NCI-H187 (cell line): ENCODE measurements at places on chromosomes 1 and 21.

DNA sequence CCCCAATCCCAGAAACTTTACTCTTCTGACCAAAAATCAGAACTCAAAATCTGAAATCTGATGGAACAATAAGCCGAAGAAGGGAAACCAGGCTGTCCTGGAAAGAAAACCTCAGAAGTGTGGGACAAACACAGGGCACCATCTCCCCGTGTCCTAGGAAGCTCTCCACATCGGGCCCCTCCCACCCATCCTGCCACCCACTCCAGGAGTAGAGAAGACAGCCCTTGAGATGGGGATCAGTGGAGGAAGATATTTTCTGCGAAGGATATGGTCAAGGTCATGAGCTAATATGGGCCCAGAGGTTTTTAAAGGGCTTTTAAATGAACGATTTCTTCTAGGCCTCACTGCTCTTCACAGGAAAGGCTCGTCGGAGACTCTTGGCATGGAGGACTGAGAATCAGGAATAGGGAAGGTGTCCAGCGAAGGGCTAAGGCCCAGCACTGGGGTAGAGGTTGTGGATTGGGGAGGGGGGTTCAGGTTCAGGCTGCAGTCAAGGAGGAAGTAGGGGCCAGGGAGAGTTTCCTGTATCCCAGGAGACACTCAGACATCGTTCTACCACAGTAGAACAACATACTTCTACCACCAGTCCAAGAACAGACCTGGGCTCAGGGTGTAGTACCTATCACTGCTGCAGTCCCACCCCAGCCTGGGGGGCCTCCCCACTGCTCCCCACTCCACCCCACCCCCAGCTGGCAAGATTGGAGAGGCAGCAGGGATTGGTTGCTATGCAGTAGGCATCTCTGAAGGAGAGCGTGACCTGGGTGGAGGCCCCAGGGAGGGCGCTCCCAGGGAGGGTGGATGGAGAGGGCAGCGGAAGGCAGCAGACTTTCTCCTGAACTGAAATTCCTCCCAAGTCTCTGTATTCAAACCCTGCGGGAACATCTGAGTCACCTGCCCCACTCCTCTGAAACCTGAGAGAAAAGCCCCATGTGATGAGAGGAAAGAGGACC, 1.2 kb upstream of the S100A5 start:
- no peak for DNase-seq

DNA sequence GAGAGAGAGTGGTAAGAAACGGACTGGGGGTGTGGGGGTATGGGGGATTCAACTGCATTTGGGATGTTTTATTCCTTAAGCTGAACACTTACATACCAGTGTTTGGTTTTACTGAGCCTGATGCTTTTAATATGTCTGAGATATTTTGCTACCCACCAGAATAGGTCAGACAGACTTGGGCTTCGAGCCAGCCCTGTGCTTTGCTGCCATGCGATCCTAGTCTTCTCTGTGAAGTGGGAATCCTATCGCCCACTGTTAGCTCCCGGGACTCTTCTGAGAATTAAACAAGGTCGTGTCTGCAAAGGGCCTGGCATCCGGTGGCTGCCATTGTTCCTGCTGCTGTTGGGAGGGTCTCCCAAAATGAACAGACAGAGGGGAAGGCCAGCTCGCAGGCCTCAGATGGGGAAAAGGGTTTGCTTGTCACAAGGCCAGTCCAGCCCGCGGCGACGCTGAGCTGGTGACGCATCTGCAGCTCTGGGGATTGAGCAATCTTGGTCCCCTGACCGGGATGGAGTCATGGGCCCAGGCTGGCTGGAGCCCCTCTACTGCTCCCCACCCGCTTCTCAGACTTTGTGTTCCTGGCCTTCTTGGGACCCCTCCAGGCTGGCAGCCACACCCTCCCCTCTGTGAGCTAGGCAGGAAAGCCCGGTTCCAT, 26.9 kb upstream of the ECE1 start:
- no peak for DNase-seq

DNA sequence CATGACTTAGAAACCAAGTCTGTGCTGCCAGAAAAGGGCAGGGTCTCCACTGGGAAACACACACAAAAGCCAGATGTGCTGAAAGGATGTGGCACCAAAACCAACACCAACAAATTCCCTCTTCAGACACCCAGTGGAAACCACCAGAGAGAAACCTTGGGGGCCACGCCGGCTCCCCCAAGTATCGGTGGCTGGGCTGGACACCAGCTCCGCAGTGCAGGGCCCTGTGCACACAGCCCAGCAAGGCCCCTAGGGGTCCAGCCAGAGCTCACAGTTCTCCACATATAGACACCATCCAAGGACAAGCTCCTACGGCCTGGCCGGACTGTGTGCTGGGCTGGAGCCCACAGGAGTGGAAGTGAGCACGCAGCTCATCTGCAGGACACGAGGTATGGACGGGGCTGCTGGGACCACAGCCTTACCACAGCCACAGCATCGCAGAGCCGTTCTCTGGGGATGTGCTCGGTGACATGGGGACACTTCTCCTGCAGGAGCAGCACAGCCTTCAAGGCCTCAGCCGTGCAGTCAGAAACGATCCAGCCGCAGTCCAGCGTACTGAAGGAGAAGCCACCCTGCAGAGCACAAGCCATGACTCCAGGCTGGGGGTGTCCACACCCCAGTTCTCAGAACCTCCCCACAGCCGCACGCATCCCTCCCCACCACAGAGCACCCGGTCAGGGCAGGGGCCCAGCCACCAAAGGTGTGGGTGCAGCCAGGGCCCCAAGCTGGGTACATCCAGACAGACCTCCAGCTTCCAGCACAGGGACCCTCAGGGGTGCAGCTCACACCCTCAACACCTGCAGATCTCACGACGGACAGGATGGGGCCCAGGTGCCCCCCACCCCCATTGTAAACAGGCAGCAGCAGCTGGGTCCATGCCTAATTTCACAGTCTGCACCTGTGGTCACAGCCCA, 21.3 kb downstream of the LSS start:
- no peak for DNase-seq

GRCh38 chr1:245541369-245541768, 386.6 kb downstream of the KIF26B start:
- no peak for DNase-seq

GRCh38 chr21:44695641-44696040, 1.3 kb upstream of the KRTAP10-12 start:
- DNase-seq: no peak

DNA sequence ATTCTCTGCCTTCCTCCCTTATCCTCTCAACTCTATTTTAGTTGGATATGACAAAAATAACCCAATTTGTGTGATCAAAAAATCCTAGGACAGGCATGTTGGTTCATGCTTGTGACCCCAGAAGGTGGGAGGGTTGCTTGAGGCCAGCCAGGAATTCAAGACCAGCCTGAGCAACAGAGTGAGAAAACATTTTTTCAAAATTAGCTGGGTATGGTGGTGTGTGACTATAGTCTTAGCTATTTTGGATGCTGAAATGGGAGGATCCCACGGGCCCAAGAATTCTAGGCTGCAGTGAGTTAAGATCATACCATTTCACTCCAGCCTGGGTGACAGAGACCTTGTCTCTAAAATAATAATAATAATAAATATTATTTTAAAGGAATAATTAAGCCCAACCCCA, 1383.1 kb upstream of the ADGRL2 start:
- DNase-seq: no peak
